Hepatocyte (in vitro differentiated cells): ENCODE measurements at places on chromosomes 12 and 14.
A peak's percentile ranks its signal among the peaks of the same experiment; 100 is the strongest.

GRCh38 chr14:50018201-50018932 lies 98.0 kb downstream of the VCPKMT start:
- DNase-seq, result peak; percentile 81

DNA sequence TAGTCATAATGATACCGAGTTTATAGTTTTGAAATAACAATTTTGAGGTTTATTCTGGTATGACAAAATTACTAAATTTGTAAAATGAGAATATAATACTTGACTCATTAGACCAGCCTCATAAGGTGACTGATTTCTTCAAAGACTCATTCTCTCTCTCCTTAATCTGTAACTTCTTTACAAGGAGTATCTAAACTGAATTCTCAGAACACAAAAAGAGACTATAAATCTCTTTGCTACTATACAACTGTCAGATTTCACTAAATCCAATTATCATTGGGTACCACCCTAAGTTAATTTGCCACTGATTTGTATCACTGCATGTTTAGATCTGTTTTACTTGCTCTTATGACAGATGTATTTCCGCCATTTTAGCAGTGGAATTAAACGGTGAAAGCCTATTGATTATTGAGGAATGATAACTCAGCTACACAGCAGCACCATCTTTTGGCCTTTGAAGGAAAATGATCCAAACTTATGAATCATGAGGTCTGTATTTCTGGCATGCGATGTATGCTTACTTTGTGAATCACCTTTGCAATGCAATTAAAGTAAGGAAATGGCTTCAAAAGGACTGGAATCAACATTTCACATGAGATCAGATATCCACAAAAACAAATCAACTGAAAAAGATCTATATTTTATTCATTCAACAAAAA lies 161.2 kb downstream of the RERGL start:
- DNase-seq, result peak; percentile 30

DNA sequence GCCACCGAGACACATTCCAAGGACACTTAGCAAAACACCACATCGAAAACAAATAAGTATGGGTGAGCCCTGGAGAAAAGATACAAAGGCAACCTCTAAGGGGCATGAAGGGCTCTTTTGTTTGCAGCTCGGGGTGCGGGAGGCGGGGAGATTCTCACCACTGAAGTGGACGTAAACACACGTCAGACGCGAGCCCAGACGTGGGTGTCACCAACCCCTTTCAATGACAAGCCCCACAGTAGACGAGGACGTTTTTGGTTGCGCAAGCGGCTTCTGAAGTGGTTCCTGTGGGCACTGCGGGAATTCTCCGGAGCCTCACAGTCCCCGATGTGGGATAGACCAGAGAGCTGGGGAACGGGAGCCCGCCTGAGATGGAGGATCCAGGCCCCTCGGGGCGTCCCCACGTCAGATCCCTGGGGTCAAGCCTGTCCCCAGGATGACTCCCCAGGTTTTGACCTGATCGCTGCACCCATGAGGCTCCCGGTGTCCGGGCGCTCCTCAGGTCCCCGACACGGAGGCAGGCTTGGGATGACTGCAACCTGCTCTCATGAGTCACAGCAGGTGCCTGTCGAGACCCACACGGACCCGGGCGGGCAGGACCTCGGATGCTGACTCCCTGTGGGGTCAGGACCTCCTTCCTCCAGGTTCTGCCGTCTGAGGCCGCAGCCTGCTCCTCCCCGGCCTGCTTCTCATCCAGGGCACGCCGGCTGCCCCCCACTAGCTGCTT lies 20.3 kb upstream of the ADGRD1 start:
- DNase-seq, result no peak

GRCh38 chr14:34181338-34181737 lies 230.5 kb upstream of the EGLN3 start:
- DNase-seq, result no peak

- DNase-seq, result peak; percentile 64
Measured at GRCh38 chr12:9634177-9634803, 26.6 kb upstream of the KLRB1 start.

DNA sequence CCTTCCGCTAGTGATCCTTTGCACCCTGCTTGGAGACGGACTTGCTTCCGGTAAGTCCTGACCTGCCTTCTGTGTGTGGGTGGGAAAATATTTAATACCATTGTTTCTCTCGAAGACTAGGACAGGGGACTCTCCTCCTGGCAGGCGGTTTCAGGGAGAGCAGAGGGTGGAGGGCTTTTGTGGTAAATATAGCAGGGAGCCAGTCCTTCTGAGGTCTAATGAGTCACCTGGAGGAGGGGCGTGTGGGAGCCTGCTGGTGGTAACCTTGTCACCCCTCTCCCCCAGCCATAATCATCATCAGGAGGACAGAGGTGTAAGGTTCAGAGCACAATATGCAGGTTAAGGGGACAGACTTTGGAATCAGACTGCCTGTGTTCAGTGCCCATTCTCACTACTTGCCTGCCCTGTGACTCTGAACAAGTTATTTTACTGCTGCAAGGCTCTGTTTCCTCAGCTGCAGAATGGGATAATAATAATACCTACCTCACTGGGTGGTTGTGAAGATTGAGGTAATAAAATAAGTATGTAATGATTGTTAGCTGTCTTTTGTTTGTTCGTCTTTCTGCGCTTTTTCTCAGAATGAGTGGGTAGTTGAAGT lies 47.4 kb downstream of the SUSD6 start:
- peak; percentile 65 for DNase-seq

GRCh38 chr12:63276537-63277365 lies 125.8 kb upstream of the AVPR1A start:
- DNase-seq, result peak; percentile 74

- no peak for DNase-seq
Measured at GRCh38 chr12:50527359-50527726, 22.6 kb downstream of the DIP2B start.

DNA sequence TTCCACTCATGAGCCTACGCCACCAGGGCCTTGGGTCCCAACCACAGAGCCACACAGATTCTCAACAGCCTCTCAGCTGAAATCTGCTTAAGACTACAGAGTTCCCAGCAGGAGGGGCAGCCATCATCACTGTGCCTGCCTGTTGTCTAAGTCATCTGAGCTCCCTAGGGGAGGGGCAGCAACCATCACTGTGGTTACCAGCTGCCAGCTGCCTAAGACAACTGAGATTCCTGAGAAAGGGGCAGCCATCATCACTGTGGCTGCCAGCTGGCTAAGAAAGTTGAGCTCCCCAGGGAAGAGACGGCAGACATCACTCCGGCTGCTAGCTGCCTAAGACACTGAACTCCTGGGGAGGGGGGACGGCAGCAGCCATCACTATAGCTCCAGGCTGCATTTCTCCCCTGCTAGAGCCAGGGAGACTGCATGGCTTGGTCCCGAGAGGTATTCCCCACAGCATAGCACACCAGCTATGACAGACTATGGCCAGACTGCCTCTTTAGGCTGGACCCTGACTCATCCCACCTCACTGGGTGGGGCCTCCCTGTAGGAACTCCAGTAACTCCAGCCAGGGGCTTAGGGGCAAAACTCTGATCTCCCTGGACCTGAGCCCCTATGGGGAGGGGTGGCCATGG lies 37.2 kb upstream of the C14orf132 start:
- no peak for DNase-seq

GRCh38 chr14:77140359-77141213 lies 1.0 kb downstream of the ZDHHC22 start:
- no peak for DNase-seq

- peak; percentile 87 for DNase-seq
Measured at GRCh38 chr14:35534873-35535482, 1.0 kb downstream of the INSM2 start.

GRCh38 chr14:67270145-67270753 lies 29.0 kb downstream of the PALS1 start:
- no peak for DNase-seq

- no peak for DNase-seq
Measured at GRCh38 chr12:75578546-75578945, 67.1 kb upstream of the KRR1 start.

DNA sequence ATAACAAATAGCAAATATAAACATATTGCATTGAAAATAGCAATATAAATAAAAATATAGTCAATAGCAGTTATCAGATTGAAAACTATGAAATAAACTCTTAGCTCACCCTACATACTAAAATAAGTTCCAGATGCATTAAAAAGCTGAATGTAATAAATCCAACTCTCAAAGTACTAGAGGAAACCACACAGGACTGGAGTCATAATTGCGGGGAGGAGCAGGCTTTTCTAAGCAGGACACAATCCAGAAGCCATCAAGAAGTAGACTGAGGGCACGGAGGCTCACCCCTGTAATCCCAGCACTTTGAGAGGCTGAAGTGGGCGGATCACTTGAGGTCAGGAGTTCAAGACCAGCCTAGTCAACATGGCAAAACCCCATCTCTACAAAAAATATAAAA lies 22.2 kb downstream of the GSC start:
- DNase-seq, result no peak

DNA sequence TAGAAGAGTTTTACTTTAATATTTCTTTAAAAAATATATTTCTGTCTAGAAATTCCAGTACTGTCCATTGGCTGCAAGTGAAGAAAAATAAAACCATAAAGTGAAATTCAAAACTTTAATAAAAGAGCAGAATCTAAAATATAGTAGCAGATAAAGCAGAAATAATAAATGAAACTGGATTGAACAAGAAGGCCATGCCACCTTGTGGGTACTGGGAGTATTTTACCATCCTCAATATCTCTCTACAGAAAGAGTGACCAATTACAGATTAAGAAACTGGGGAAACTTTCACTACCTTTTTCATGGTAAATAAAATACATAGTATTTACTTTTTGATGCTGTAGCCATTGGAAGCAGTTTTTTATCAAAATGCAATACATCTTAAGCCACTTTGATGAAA lies 220.5 kb downstream of the BCAT1 start:
- DNase-seq, result peak; percentile 28

GRCh38 chr12:9642606-9643265 lies 26.8 kb upstream of the CLEC2D start:
- DNase-seq, result no peak

DNA sequence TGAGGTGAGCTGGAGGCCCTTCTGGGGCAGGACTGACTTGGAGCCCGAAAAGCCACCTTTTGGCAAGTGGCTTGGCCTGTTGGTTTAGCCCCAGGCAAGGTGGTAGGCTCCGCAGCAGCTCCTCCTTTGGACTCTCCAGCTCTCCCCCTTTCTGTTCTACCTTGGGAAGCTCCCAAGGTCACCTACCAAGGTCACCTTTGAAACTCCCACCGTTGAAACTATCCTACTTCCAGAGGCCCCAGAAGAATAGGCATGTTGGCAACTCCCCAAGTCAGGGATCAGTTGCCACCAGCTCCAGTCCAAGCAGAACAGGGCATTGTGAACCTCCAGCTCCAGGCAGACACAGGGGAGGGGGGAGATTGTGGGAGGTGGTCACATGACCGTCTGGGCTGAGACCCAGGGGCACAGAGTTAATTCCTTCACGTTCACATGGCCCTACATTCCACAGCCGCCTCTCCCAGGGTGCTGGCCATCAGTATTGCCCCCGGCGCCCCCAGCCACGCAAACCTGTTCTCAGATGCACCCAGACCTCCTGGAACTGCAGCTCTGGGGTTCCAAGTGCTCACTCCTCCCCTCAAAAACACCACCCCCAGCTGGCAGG lies 14.4 kb downstream of the IRF2BPL start:
- DNase-seq, result peak; percentile 75

GRCh38 chr12:104957719-104958000 lies 430 bp downstream of the SLC41A2 start:
- DNase-seq, result no peak

DNA sequence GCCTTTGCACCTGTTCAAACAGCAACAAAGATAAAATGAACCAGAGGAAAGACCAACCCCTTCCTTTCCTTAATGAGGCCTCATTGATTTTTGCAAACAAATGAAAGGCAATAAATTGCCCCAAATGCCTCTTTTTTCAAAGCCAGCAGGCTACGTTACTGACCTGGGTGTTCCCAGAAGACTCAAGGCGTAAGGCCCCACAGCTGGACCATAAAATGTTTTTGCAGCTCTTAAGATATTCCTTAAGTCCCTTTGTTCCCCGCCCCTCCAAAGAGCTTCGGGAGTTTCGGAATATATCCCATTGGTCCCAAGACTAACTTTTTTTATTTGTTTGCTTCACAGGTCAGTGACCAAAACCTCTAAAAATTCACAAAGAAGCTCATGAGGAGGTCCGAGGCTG lies 462.9 kb upstream of the PRICKLE1 start:
- DNase-seq, result no peak

DNA sequence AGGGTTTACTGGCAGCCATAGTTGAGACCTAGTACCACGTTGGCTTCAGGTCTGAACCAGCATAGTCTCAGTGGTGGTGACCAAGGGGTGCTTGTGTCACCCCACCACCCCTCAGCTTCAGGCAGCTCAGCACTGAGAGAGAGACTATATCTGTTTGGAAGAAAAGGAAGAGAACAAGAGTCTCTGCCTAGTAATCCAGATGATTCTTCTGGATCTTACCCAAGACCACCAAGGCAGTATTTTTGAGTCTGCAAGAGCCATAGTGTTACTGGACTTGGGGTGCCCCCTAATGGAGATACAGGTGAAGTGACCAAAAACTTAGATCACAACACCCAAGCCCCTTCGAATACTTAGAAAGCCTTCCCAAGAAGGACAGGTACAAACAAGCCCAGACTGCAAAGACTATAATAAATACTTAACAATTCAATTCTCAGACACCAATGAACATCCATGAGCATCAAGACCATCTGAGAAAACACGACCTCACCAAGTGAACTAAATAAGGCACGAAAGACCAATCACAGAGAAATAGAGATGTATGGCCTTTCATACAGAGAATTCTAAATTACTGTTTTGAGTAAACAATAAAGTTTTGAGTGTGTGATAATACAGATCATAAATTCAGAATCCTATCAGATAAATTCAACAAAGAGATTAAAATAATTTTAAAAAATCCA lies 107.0 kb downstream of the HELB start:
- DNase-seq, result peak; percentile 50

DNA sequence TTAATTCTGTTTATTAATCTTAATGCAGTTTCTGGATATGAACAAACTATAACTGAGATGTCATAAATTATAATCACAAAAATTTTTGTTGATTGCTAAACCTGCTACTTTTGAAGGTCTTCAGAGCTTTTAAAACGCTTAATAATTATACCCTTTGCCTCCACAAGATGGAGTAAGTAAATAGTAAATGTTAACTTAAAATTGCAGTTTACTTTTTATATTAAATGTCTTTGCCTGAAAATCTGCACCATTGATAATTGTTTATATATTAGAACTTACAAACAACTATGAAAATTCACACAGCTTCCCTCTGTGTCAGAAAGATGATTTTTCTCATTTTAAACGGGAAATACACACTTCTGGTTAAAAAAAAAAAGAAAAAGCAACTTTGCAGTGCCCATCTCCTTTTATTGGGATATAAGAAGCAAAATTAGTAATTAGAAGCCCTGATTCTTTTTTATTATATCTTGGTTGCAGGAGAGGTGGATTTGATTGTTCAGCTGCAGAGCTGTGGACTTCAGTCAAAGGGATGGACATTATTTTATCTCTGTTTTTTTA lies 35.6 kb downstream of the SCFD1 start:
- no peak for DNase-seq

GRCh38 chr12:105552056-105552455 lies 221.6 kb downstream of the C12orf75 start:
- no peak for DNase-seq
